ENCODE measurements at places on chromosomes 3 and 15.

DNA sequence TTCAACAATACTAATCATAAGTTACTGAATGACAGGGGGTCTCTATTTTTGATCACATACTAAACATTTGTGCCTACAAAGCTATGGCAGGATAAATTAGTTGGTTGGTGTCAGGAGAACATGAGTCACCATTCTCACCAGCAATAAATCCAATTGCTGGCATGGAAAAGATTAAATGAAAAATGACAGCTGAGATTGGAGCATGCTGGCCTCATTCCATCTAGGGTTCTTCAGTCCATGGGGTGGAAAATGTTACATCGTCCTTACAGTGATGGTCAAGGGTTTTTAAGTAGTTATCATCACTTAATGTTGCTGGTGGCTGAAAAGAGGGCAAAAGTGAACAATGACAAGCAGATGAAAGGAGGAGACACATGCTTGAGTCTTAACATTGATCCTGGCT lies 180.1 kb upstream of the BCL6 start:
- no peaks in the 10 kb centered on the region for H3K36me3 ChIP-seq
- no peak overlapping the region for H3K27ac ChIP-seq
- no peak overlapping the region for H3K4me3 ChIP-seq
- no peaks in the 10 kb centered on the region for H3K4me1 ChIP-seq
- DNase-seq, result no peak

DNA sequence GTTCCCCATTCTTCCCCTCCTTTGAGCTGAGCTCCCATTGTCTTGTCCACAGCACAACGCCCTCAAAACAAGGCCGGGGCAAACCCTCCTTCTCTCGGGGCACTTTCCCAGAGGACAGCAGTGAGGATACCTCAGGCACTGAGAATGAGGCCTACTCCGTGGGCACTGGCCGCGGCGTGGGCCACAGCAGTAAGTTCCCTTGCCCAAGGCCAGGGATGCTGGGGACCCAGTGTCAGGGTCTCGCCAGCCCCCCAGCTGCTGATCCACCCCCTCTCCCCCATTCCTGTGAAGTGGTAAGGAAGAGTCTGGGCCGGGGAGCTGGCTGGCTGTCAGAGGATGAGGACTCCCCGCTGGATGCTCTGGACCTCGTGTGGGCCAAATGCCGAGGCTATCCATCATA lies 4.2 kb upstream of the OGG1 start:
- H3K4me1 ChIP-seq, result peaks cover 5% of the 10 kb centered on the region
- H3K27ac ChIP-seq, result no peak overlapping the region
- H3K27me3 ChIP-seq, result no peaks in the 10 kb centered on the region

DNA sequence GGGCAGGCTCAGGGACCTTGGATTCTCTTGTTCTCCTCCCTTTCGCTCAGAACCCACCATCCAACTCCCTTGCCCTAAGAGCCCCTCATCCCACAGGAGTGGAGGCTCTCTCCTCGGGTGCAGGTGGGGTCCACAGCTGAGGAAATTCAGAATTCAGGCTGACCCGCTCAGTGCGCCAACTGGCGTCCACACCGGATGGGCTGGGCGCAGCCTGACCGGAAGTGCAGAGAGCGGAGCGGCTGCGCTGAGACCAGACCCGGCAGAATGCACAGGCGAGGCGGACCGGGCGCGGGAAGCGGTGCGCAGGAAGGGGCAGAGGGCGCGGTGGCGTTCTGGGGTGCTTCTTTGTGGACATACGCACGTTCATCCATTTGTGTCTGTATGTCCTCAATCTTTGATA lies 210.4 kb upstream of the NDN start:
- no peak overlapping the region for H3K4me3 ChIP-seq
- DNase-seq, result no peak
- H3K27me3 ChIP-seq, result no peaks in the 10 kb centered on the region
- H3K36me3 ChIP-seq, result no peaks in the 10 kb centered on the region
- H3K4me1 ChIP-seq, result no peaks in the 10 kb centered on the region

GRCh38 chr3:8456412-8456811 lies 45.2 kb upstream of the LMCD1 start:
- peaks cover 3% of the 10 kb centered on the region for H3K4me1 ChIP-seq
- H3K4me3 ChIP-seq, result no peak overlapping the region
- DNase-seq, result no peak
- no peaks in the 10 kb centered on the region for H3K36me3 ChIP-seq
- no peak overlapping the region for H3K27ac ChIP-seq
- H3K27me3 ChIP-seq, result no peaks in the 10 kb centered on the region

- H3K27me3 ChIP-seq, result no peaks in the 10 kb centered on the region
- H3K4me1 ChIP-seq, result no peaks in the 10 kb centered on the region
- H3K36me3 ChIP-seq, result no peaks in the 10 kb centered on the region
- no peak overlapping the region for H3K4me3 ChIP-seq
Observed at GRCh38 chr3:159865041-159865579, 123.5 kb upstream of the IL12A start.

GRCh38 chr3:34005886-34006285 lies 207.5 kb downstream of the PDCD6IP start:
- H3K4me3 ChIP-seq, result no peak overlapping the region
- H3K36me3 ChIP-seq, result no peaks in the 10 kb centered on the region
- H3K27ac ChIP-seq, result no peak overlapping the region
- H3K27me3 ChIP-seq, result no peaks in the 10 kb centered on the region
- no peak for DNase-seq

DNA sequence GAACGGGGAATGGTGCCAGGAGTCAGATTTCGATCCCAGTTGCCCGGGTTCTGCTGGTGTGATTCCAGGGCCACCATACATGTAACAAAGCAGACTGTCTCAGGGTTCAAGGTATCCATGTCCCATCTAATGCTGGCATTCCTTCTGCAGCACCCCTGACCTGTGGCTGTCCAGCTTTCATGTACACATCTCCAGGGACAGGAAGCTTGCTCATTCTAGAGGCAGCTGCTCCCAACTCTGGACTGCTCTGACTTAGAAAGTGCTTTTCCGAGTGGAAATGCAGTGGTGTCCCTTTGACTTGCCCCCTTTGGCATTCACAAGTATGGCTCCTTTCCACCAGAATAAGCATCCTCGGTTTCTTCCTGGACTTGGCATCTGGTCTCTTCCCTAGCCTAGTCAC lies 30.9 kb downstream of the PML start:
- no peaks in the 10 kb centered on the region for H3K4me1 ChIP-seq
- DNase-seq, result no peak
- no peaks in the 10 kb centered on the region for H3K27me3 ChIP-seq
- H3K36me3 ChIP-seq, result no peaks in the 10 kb centered on the region
- no peak overlapping the region for H3K27ac ChIP-seq
- no peak overlapping the region for H3K4me3 ChIP-seq
